ENCODE measurements at places on chromosomes 11 and 22.

GRCh38 chr11:2175659-2176058 lies 4.0 kb upstream of the TH start:
- no peak for DNase-seq

- no peak for DNase-seq
Measured at GRCh38 chr11:8066036-8066910, 14.7 kb upstream of the TUB start.

GRCh38 chr22:38221908-38222796 lies 20.4 kb downstream of the MAFF start:
- DNase-seq: no peak

GRCh38 chr11:74980634-74981033 lies 8.1 kb upstream of the NEU3 start:
- no peak for DNase-seq

GRCh38 chr11:68890490-68891231 lies 13.0 kb downstream of the MRPL21 start:
- no peak for DNase-seq

- no peak for DNase-seq
Measured at GRCh38 chr11:124405581-124405980, 6.8 kb upstream of the OR8B3 start.

GRCh38 chr11:31022080-31022479 lies 347.5 kb downstream of the DCDC1 start:
- no peak for DNase-seq

GRCh38 chr22:37806409-37807333 lies 1.1 kb upstream of the GCAT start:
- DNase-seq: peak; percentile 16

GRCh38 chr11:91124363-91124762 lies 901.5 kb upstream of the CHORDC1 start:
- DNase-seq: no peak

DNA sequence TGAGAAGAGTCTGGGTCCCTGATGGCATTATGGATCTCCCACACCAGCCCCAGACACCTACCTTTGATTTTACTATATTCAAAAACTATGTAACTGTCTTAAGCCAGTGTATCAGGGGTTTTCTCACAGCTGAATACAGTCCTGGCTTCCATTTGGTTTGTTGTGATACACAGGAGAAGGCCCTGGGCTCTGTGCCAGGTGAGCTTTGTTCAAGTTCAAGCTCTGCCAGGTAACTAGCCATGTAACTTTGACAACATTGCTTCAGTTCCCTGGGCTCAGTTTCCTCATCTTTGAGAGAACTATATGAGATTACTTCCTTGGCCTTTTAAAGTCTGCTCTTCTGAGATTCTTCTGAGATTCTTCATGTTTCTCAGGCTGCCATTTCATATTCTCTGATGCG lies 327.5 kb upstream of the TENM4 start:
- no peak for DNase-seq

DNA sequence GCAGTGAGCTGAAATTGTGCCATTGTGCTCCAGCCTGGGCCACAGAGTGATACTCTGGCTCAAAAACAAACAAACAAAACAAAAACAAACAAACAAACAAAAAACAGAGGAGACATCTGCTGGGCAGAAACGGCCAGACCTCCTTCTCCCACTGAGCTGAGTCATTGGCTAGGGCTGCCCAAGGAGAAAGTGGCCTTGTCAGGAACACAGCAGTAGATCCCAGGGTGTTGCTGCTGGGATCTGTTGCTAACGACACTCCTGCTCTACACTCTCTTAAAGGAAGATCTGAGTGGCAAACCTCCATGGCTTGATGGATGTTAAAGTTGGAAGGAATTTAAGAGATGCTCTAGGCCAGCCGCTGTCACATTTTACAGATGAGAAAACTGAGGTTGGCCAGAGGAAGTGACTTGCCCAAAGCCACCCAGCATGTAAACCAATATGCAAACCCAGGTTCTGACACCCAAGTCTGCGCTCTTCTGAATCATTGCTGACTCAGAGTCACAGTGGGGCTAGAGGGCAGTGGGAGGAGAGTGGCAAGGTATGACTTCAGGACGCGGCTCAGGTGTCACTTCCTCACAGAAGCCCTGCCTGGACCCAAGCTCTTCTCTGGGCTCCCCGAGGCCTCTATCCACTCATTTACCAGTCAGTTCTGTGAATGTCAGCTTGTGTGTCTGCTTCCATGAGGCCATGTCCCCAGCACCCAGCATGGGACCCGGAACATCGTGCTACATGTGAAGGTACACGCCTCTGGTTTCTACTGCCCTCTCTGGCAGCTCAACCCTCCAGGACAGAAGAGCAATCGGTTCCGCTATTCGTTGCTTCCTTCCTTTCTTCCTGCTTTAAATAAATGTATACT lies 11.3 kb upstream of the GDPD5 start:
- no peak for DNase-seq

- peak; percentile 38 for DNase-seq
Measured at GRCh38 chr22:46537946-46538813, 760 bp upstream of the CELSR1 start.

- no peak for DNase-seq
Measured at GRCh38 chr22:31238057-31238456, 26.0 kb downstream of the LIMK2 start.
